ENCODE measurements at places on chromosomes 3 and 15. TPM values are rescaled to one million over a fixed set of nuclear protein-coding genes. Genes with fewer than 3 reads are reported as not detected.

Gene ALDH1A2
- 2.6 TPM for total RNA-seq

Gene TEX55
- total RNA-seq, result not detected

Gene GATM
- total RNA-seq, result not detected

Gene LYZL4
- not detected for total RNA-seq

Gene PRTG
- total RNA-seq, result 3.9 TPM

Gene GHSR
- total RNA-seq, result not detected

Gene CKMT1A
- not detected for total RNA-seq

Gene GUCA1C
- total RNA-seq, result not detected

Gene ATP13A5
- total RNA-seq, result not detected

Gene TMCO5A
- not detected for total RNA-seq

Gene POPDC2
- 0.16 TPM for total RNA-seq

Gene TIMP4
- total RNA-seq, result 0.97 TPM

Gene RTP4
- total RNA-seq, result 2.8 TPM

Gene STXBP5L
- total RNA-seq, result not detected

Gene ITIH4
- total RNA-seq, result 0.38 TPM

Gene PPARG
- 101 TPM for total RNA-seq

Gene SKOR1
- under 0.01 TPM for total RNA-seq

Gene DLEC1
- under 0.01 TPM for total RNA-seq

Gene ELL3
- 3.1 TPM for total RNA-seq

Gene MAGEF1
- total RNA-seq, result 5.3 TPM

Gene HGD
- total RNA-seq, result 0.25 TPM

Gene UMPS
- 39.0 TPM for total RNA-seq

Gene CSPG4
- 4.7 TPM for total RNA-seq

Gene GABRR3
- total RNA-seq, result not detected

Gene TF
- total RNA-seq, result 0.19 TPM

Gene ALG1L2
- not detected for total RNA-seq

Gene MYL3
- total RNA-seq, result not detected

Gene MED12L
- under 0.01 TPM for total RNA-seq

Gene DAZL
- total RNA-seq, result not detected

Gene LRRC15
- total RNA-seq, result not detected

Gene GLDN
- not detected for total RNA-seq

Gene CFAP91
- not detected for total RNA-seq

Gene CLRN1
- total RNA-seq, result not detected

Gene C3orf33
- 0.65 TPM for total RNA-seq

All from bladder microvascular endothelial cell (primary cell).